Activated CD4-positive, alpha-beta T cell treated with anti-CD3 and anti-CD28 coated beads, Interleukin-10, Interleukin-2, amounts not matched to agents 100 ng/mL and 50 ng/mL, durations not matched to agents 16 hours and 8 hours (primary cell): ENCODE measurements at places on chromosomes 11 and 22.

GRCh38 chr11:15944460-15944859, 411.9 kb downstream of the SOX6 start:
- no peak for DNase-seq

- DNase-seq = no peak
These were observed 133.8 kb downstream of the OSBP2 start for GRCh38 chr22:30828187-30829155.

- no peak for DNase-seq
These were observed 28.6 kb upstream of the OR8B8 start for GRCh38 chr11:124474079-124474478.

DNA sequence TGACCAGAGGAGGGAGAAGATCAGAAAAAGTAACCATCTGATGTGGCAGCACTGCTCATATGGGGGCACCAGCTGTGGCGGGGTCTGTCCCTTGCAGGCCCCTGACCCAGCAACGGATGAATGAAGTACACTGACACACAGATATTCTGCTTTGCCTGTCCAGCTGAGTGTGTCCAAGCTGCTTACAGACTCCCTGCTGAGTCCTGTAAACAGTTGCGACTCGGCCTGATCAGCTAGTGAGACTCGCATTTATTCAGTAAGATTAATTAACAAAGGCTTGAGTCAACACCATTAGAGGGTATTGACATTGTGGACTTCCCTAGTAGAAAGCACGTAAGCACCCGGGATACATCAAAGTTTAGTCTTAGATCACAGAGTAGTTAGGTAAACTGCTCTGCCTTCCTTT, 15.3 kb upstream of the OR10D3 start:
- DNase-seq = no peak

DNA sequence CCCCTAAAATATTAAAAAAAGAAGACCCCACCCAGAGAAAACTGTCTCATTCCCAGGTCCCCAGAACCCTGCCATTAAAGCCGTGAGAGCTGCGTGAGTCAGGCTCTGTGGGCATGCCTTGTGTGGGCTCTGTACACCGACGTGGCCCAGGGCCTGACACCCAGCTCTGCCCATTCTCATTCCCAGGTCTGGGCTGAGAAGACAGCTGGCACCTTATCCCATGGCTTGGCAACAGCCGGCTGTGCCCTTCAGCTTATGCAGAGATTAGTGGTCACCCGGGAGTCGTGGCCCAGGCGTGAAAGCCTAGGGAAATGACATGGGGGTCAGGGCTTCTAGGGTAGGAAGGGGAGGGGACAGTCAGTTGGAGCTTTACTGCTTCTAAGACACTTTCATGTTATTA, 31.9 kb downstream of the OTOG start:
- DNase-seq = no peak

DNA sequence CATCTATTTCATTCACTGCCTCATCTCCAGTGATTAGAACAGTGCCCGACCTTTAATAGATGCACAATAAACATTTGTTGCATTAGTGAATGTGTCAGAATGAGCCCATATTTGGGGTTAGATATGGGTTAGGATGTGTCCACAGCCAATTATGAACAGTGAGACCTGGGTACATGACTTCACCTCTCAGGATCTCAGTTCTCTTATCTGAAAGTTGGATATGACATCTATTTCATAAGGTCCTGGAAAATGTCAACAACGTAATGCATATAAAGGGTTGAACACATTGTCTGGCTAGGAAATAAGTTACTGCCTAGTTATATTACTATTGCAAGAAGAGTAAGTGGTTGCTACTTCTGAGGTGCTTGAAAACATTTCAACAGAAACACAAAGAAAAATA, 79.7 kb upstream of the LDLRAD3 start:
- DNase-seq = no peak
